ENCODE measurements at places on chromosomes 6 and 20. TPM values are rescaled to one million over a fixed set of nuclear protein-coding genes. Genes with fewer than 3 reads are reported as not detected.

GRCh38 chr6:161198176-161198575 is 75.7 kb downstream of the AGPAT4 start:
- no peak for DNase-seq

DNA sequence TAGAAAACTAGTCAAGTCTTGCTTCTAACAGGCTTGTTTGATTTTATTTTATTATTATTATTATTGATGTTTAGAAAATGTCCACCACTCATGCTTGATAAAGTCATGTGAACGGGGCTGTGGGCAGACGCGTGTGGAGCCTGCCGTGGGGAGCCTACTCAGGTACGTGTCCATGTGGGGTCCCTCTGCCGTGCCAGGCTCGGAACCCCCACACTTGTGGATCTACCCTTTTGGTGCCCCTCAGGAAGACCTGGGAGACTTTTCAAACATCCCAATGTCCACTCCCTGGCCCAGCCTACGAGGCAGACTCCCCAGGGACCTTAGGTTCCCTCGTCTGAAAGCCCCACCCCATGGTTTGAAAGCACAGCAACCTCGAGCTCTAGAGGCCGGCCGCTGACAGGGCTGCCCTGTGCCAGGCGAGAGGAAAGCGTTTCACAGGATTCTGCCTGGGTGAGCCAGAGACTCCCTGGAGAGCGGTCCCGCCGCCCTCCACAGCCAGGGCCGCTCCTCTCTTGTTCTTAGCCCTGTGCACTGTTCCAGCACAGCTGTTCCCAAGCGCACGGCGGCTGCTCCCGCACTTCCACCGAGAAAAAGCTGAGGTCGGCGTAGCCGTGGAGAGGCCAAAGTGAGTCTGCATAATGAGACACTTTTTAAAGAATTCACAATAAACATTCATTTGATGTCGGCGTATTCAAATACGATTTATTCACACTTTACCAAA is 249.7 kb downstream of the TTLL2 start:
- DNase-seq: no peak

DNA sequence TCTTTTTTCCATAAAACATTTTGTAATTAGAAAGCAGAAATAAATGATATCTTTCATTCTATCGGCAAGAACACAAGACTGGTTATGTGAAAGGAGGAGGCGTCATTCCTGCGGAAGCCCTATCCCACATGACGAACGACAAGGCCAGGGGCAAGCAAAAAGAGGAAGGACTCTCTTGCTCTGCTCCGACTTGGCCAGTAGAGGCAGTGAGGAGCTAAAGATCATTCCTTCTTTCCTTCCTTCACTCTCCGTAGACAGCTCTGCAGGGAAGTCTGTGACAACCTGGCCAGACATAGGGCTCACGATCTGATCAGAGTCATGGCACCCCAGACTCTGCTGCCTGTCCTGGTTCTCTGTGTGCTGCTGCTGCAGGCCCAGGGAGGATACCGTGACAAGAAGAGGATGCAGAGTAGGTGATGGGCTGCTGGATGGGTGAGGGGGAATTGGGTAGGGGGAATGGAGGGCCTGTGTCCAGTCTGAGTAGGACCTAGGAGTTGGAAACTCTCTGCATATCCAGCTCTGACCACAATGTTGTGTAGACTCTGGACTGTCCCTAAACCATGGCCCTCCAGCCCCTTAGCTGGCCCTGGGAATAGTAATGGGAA is at the start of gene WFDC10A:
WFDC10A (plus strand) TSS at position 244 of the 605 bp plus-strand sequence; CDS start at position 319, 75 bp downstream.
- DNase-seq: no peak

DNA sequence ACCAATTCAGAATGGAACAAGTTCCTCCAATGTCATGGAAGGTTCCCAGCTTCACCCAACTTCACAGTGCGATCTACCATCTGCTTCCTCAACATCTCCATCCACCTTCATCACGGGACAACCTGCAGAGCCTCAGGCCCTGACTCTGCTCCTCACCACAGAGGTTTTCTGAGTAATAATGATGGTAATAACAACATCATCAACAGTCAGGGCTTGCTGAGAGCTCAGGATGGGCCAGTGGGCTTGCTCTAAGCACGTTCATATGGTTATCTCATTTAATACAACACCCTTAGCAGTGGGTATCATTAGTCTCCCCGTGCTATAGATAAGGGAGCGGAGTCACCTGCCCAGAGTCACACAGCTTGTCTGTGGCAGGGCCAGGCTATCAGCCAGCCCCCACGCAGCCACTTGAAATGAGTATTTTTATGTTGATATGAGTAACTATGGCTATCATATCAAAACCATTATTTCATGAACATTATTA is 38.6 kb downstream of the PREX1 start:
- DNase-seq: no peak

DNA sequence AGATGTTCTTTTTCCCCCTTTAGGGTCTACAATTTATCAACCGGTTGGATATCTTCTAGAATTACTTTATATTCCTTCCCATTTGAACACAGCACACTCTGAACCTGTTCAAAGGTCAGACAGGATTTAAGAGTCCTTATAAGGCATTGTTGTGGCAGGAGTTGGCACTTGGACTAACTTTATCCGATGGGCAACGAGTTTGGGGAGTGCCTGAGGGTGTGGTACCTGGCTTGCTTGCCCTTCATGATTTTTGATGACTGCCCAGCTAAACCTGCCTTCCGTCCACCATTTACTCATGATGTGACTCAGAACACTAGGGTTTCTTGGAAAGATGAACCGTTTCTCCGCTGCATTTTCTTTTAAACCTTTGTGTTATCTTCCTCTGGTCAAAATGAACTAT is 285.2 kb downstream of the FOXC1 start:
- no peak for DNase-seq

DNA sequence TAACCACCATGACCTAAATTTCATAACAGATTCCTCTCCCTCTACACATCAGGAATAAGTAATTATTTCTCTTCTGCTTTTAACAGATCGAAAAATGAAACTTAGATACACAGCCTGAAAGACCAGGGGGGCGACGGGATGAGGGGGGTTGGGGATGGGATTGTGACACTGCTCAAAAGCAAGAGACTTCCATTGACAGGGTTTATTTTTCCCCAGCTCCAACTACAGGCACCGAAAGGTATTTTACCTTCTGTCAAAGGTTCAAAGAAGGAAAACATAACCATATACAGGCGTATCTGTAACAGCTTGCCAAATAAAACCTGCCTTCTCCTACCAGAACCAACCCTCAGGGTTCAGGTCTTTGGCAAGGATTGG is 1.3 kb downstream of the EPHA7 start:
- DNase-seq: no peak

DNA sequence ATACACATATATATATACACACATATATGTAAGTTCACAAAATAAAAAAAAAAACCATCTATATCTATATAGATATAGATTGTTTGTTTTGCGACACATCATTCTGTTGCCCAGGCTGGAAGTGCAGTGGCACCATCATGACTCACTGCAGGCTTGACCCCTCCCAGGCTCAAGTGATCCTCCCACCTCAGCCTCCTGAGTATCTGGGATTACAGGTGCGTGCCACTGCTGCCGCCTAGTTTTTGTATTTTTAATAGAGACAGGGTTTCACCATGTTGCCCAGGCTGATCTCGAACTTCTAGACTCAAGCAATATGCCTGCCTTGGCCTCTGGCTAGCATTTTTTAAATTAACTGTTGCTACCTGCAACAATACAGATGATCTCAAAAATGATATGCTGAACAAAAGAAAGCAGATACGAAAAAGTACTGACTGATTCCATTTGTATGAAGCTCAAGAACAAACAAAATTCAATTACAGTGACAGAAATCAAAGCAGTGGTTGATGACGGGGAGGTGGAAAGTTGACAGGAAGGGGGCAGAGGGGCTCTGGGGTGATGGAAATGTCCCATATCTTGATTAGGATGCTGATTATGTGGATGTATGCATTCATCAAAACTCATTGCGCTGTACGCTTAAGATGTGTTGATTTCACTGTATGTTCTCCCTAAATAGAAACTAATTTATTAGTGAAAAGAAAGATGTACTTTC is 49.6 kb downstream of the ATXN1 start:
- no peak for DNase-seq

GRCh38 chr6:45791211-45792168 is 224.2 kb downstream of the CLIC5 start:
- no peak for DNase-seq

GRCh38 chr6:45156075-45156474 is 172.1 kb upstream of the RUNX2 start:
- DNase-seq: peak; percentile 80

GRCh38 chr6:83594941-83595340 is 82.6 kb downstream of the PRSS35 start:
- no peak for DNase-seq

- DNase-seq: no peak
These were observed 16.8 kb downstream of the CD83 start for GRCh38 chr6:14134211-14134910.

- no peak for DNase-seq
These were observed 1.0 kb downstream of the SRXN1 start for GRCh38 chr20:651713-652614.

The STK38 gene
- 95.0 TPM for total RNA-seq

The CD93 gene
- total RNA-seq: 61.2 TPM

The TREM2 gene
- total RNA-seq: not detected

The MATN4 gene
- not detected for total RNA-seq

The OXT gene
- 1.8 TPM for total RNA-seq

The GDAP1L1 gene
- not detected for total RNA-seq

The RNF39 gene
- total RNA-seq: not detected

The SMIM13 gene
- 4.0 TPM for total RNA-seq

The GPR63 gene
- total RNA-seq: 0.37 TPM
